ENCODE measurements at places on chromosomes 16 and 17. TPM values are rescaled to one million over a fixed set of nuclear protein-coding genes. Genes with fewer than 3 reads are reported as not detected.

GRCh38 chr16:17078931-17079631 is 391.7 kb downstream of the XYLT1 start:
- DNase-seq, result no peak

DNA sequence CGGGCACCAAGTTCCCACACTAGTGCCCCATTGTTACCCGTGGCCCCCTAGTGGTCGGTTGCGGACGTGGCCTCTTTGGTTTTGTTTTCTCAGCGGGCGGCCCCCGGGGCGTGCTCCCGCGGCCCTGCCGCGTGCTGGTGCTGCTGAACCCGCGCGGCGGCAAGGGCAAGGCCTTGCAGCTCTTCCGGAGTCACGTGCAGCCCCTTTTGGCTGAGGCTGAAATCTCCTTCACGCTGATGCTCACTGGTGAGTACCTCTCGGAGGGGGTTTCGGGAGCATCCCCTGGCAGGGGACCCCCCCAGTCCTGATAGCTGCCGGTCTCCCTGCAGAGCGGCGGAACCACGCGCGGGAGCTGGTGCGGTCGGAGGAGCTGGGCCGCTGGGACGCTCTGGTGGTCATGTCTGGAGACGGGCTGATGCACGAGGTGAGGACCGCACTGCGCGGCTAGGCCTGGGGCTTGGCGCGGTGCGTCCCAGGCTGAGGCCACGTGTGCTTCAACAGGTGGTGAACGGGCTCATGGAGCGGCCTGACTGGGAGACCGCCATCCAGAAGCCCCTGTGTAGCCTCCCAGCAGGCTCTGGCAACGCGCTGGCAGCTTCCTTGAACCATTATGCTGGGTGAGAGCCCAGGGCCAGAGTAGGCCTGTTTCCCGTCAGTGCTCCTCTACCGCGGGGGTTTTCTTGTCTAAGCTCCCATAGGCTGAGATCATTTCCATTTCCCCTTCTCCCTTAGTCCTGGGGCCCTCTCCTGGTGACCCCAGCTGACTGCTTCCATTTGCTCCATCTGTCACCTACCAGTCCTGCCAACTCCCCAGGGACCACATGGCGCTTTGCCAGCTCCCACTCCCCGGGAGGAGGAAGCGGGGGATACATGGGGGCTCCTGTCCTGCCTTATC is 1.7 kb downstream of the SPHK1 start:
- DNase-seq, result peak; percentile 64

DNA sequence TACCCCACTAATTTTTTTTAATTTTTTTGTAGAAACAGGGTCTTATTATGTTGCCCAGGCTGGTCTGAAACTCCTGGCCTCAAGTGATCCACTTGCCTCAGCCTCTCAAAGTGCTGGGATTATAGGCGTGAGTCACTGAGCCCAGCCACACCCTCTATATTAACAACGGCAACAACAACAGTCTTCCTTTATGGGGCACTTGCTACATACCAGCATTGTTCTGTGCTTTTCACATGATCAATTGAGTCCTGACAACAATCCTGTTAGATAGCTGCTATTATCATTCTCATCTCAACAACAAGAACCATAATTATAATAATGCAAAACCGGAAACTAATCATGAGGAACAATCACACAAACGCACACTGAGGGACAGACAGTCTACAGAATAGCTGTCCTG is 12.6 kb upstream of the ARL5C start:
- DNase-seq, result no peak

- DNase-seq, result peak; percentile 9
Measured at GRCh38 chr16:82093666-82094300, 58.7 kb downstream of the HSD17B2 start.

DNA sequence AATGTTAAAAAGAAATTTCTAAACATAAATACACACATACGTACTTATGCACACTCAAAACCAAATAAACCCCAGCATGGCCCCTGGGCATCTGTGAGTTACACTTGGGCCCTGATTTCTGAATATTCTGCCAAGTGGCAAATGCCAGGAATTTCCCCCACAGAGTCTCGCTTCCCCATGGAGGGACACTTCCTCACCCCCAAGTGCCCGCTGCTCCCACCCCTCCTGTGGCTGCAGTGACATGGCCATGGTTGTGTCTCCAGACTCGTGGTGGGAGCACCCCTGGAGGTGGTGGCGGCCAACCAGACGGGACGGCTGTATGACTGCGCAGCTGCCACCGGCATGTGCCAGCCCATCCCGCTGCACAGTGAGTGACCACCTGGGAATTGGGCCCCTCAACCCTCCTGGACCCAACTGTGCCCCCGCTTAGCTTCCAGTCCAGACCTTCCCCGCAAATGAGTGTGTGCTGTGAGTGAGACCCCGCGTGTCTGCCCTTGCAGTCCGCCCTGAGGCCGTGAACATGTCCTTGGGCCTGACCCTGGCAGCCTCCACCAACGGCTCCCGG is 4.0 kb downstream of the ITGAD start:
- no peak for DNase-seq

DNA sequence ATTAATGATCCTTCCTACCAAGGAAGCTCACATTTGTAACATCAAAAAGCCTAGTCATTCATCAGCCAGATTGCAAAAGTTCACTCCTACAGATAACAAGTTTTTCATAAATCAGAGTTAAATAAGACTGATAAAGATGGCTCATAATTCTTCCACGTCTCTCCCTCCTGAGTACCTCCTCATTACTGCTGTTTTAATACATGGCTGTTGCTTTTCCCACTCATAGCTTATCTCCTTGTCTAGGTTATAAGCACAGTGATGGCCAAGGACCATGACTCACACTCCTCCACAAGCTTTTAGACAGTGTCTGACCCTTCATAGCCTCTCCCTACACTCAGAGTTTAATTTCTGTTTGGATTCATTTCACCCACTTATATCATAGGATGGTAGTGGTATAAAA is 100.9 kb upstream of the MON1B start:
- DNase-seq, result peak; percentile 19

DNA sequence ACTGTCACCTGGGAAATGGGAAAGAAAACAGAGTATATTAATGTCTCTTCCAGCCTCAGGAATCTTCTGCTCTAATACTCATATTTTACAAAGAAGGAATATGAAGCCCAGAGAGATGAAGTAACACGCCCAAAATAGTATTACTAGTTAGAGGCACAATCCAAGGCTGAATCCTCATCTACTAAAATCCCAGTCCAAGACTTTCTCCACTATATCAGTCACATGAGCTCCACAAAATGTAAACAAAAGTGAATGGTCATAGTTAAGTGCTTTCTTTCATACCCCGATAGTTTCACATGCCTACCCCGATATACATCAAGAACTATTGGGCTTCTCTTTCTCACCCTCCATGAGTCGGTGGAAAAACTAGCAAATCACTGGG is 965 bp downstream of the INTS2 start:
- DNase-seq, result no peak

- DNase-seq, result no peak
Measured at GRCh38 chr16:4067262-4068001, 48.8 kb downstream of the ADCY9 start.

DNA sequence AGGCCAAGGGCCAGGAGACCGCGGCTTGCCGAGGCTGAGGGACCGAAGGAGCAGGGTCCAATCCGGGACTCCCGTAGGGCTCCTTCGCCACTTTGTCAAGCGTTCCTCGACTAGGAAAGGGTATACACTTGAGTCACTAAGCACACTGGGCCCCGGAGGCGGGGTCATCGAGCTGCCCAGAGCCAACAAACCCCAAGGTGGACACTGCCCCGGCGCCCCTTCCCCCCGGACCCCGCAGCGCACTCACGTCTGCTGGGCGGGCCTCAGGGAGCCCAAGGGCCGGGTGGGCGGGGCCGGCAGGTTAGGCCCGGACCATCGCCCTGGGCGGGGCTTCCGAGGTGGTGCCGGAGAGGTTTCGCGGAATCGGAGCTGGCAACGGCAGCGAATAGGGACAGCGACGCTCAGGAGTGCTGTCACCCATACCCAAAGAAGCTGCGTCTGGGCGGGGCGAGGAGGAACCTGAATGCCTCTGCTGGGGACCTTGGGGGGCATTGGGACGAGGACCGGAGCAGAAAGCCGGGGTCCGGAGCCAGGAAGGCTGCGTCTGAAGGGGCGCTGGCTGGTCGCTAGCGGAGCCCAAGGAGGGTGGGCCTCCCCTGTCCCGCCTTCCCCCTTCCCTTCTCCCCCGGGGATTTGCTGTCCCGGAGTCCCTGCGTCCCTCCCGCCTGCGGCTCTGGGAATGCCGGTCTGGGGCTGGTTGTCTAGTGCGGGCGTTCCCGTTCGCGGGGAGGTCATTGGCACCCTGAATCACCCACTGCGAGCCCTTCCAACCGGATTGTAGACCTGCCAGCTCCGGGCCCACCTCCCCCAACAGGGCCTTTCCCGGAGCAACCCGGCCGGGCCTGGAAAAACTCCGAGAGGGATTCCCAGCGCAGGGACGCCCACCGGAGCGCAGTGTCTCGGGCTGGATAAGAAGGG is 118.2 kb upstream of the SMURF2 start:
- no peak for DNase-seq

DNA sequence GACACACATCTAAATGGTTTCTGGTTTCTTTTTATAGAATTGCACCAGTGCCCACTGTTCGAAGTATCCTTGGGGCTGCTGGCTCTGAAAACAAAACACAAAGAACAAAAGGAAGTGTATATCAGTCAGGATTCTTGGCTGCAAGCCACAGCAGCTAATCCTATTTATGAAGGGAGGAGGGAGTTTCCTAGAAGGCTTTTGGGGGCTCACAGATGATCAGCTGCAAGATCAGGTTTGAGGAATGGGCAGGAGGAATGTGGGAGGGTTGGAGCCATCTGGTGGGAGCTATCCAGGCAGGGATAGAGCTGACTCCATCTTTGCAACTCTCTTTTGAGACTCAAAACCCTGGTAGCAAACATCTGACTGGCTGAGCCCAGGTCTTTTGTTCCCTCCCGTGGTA is 118.3 kb upstream of the EEF2KMT start:
- DNase-seq, result no peak

DNA sequence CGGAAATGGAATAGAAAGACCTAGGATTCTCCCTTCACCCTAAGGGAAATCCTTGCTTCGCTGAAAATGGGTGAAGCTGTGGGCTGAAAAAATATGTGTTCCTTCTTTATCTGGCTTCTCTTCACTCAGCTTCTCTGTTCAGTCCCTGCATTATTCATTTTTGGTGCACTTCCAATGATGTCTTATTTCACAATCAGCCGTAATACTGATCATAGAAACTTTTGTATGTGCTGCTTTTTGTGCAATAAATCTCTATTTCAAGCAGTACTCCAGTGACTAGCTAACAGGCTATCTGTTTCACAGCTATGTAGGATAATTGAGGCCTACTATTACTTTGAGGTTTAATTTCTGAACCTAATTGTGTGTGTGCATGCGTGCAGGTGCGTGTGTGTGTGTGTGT is 144.6 kb downstream of the FOXL1 start:
- DNase-seq, result no peak

DNA sequence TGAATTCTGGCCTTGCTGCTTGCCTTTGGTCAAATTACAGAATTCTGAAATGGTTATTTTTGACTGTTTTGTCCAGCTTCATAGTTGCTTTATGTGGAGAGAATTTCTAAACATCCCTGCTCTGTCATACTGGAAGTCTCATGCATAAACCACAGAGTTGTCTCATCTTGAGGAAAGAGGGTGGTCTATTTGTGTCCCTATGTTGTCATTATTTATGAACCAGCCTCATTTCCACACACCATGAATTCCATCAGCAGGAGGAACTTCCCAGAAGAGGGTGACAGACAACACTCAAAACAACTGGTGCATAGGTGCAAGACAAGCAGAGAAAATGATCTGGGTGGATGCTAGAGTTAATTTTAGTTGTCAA is 525.8 kb upstream of the GOT2 start:
- DNase-seq, result no peak

GRCh38 chr16:10619271-10619849 is 39.0 kb upstream of the EMP2 start:
- DNase-seq, result no peak

DNA sequence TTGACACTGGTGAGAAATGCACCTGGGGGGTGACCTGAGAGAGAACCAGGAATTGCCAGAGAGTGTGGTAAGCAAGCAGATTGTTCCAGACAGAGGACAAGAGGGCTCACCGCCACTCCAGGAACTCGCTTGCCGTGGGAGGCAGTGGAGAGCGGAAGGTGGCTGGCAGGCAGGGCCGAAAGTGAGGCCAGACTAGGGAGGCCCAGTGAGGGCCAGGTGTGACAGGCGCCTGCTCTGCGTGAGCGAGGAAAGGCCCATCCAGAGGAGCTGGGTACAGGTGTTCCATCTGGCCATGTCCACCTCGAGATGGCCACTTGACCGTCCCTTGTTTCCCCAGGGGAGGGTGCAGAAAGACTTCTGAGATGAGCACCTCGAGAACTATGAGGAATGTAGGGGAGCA is 11.9 kb upstream of the MYO15B start:
- no peak for DNase-seq

- peak; percentile 83 for DNase-seq
Measured at GRCh38 chr17:35373534-35373983, at the start of gene SLFN11. TSS of gene SLFN11 (minus strand) at chr17:35373621. CDS start at chr17:35363807, 9,814 bp downstream.

GRCh38 chr16:88814144-88814502 is 2.4 kb upstream of the APRT start:
- DNase-seq, result no peak

DNA sequence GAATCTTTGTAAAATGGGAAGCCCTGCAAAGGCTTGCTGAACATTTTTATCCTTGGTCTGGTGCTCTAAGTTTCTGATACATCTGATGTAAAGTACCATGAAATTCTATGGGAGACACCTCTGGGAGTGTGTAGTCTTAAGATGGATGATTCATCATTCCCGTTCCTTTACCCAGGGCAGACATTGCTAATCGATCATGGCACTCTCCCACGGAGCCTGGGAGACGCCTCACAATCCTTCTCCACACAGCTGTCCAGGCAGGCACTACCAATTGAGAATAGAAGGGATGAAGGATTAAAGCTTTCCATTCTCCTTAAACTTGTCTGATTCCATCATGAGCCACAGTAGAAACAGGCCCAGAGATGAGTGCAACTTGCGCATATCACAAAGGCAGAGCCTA is 144.8 kb downstream of the GSG1L start:
- DNase-seq, result peak; percentile 30

DNA sequence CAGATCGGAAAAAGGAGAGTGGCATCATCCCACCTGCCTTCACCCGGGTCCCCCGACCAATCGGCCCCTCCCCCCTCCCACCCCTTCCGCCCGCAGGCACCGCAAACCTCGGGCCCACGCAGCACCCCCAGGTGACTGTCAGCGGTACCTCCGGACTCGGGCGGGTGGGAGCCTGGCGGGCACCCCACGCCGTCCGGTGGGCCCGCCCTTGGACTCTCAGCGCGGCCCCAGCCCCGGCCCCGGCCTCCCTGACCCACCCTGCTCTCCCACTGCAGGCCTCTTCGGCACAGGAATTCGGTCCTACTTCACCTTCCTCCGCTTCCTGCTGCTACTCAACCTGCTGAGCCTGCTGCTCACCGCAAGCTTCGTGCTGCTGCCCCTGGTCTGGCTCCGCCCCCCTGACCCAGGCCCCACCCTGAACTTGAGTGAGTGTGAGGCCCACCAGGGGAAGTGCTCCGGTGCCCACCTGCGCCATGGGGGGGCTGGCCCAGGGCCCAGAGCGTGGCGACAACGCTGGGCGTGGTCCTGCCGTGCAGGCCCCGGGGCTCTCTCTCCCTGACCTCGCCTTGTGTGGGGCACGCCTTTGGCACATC is 1.6 kb downstream of the TMC8 start:
- DNase-seq, result no peak

Gene PLA2G10
- total RNA-seq, result not detected

Gene SLFN14
- not detected for total RNA-seq

Gene CMC2
- total RNA-seq, result 135 TPM

Gene FAM222B
- total RNA-seq, result 4.1 TPM

Gene MAF
- 7.9 TPM for total RNA-seq

Gene CDRT15
- not detected for total RNA-seq

Gene KRT28
- not detected for total RNA-seq
